ENCODE measurements at places on chromosomes 2 and 18.

GRCh38 chr2:178282075-178282815 is 87.9 kb downstream of the OSBPL6 start:
- no peak for DNase-seq

- DNase-seq: no peak
Measured at GRCh38 chr2:207352978-207353671, 176.6 kb upstream of the CREB1 start.

DNA sequence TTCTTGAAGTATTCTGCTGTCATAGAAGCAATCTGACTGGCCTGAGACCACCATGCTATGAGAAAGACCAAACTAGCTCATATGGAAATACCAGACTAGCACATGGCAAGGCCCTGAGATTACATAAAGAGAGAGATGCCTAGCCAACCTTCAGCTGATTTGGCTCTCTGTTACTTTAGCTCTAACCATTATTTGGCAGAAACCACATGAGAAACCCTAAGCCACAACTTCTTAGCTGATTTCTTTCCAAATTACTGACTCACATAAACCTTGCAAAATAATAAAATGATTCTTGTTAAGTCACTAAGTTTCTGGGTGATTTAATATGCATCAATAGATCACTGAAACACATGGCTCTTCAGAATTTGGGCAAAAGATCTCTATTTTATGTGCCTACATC is 295.0 kb upstream of the ZNF521 start:
- DNase-seq: no peak

- no peak for DNase-seq
Measured at GRCh38 chr2:240134956-240135520, 1.1 kb downstream of the COPS9 start.

GRCh38 chr2:40127890-40128557 is 323.9 kb downstream of the SLC8A1 start:
- no peak for DNase-seq

DNA sequence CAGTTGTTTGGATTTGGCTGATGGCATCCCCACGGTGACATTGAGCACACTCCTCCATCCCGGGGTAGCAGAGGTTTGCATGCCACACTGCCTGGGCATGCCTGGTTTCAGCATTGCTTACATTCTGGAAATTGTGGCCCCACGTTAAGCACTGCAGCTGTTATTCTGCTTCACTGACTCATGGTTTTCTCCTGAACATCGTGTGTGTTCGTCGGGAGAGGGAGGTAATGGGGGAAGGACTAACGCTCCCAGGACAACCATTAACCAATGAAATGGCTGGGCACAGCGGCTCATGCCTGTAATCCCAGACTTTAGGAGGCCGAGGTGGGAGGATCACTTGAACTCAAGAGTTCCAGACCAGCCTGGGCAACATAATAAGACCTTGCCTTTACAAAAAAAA is 28.2 kb upstream of the YWHAQ start:
- DNase-seq: no peak

- DNase-seq: no peak
Measured at GRCh38 chr18:32770054-32770665, 2.7 kb downstream of the KLHL14 start.

- DNase-seq: no peak
Measured at GRCh38 chr2:10954856-10955818, 43.4 kb downstream of the KCNF1 start.

GRCh38 chr2:111160758-111161157 is 40.0 kb downstream of the BCL2L11 start:
- DNase-seq: no peak

DNA sequence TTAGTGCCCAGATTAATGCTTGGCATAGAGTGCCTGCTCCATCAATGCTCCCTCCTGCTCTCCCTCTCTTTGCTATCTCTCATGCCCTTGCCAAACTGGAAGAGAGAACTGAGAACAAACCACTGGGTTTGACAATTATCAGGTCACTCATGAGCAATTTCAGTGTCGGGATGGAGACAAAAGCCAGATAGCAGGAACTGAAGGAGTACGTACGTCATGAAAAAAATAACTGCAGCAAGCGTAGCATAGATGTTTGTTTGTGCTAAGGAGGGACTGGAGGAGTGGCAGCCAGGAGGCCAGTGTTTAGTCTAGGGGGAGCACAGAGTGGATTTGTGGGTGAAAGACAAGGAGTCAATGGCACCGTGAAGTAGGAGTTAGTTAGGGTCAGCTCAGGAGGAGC is 113.3 kb downstream of the POLE4 start:
- no peak for DNase-seq

- DNase-seq: no peak
Measured at GRCh38 chr2:35822716-35823115, 532.9 kb upstream of the CRIM1 start.

GRCh38 chr2:156421851-156422250 is 14.3 kb upstream of the GPD2 start:
- no peak for DNase-seq

DNA sequence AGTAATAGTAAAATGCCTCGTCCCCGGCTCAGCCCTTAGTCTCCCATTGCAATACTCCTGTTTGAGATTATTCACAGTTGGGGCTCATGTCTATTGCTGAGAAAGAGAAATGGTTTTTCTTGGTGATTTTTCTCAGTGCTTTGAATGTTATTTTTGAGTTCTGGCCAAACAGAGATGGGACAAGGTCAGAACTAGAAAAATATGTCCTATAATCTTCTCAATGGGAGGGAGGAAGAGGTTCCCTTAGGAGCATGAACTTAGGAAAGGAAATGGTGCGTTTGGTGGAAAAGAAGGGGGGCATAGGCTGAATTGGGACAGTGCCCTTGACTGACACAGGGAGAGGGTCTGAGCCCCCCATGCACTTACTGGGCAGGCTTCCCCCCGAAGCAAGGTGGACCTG is 133.8 kb downstream of the AGAP1 start:
- DNase-seq: no peak

DNA sequence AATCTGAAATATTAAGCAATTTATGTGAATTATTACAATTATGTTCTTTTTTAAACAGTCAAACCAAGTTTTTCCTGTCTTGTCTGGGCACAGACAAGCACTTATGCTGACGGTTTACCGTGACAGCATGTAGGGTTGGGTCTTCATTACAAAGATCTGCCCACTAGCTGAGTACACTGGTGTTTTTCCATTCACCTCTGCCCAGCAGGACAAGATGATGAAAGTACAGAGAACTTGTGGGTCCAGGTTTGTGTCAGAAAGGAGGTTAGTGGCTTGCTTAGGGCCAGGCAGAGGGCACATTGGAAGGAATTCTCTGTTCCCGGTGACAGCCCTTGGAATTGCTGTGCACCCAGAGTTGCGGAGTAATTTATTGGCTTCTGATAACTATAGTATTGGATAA is 14.0 kb downstream of the NABP1 start:
- DNase-seq: no peak

DNA sequence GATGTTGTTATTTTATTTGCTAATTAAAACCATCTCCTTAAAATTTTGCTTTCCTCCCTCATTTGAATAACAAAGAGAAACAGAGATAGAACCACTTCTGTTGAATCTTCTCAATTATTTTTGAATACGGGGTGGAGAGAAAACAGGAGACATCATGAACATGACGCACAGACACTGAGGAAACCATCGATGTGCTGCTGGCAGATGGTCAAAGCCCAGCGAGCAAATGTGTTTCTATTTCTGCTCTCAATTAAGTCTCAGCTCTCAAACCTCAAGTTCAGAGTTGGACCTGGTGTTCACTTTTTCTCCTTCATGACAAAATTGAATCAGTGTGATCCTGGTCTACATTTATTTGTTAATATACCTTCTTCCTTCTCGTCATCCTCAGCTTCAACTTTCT is 36.1 kb upstream of the TWIST2 start:
- DNase-seq: no peak

DNA sequence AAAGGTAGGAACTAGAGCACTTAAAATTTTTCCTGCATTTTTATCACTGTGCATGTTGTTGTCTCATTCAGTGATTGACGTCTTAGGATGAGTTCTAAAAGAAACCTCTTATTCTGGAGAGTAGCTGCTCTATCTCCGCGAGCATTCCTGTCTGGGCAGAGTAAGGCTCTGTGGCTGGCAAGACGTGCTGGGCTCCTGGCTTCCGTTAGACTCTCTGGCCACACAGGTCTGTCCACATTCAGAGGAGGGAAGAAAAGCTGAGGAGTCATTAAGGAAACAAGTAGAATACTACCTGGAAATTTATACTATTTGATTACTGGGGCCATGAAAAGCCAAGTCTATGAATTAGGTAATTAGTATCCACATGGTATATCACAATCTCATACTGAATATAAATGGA is 138.0 kb upstream of the DNMT3A start:
- DNase-seq: no peak

DNA sequence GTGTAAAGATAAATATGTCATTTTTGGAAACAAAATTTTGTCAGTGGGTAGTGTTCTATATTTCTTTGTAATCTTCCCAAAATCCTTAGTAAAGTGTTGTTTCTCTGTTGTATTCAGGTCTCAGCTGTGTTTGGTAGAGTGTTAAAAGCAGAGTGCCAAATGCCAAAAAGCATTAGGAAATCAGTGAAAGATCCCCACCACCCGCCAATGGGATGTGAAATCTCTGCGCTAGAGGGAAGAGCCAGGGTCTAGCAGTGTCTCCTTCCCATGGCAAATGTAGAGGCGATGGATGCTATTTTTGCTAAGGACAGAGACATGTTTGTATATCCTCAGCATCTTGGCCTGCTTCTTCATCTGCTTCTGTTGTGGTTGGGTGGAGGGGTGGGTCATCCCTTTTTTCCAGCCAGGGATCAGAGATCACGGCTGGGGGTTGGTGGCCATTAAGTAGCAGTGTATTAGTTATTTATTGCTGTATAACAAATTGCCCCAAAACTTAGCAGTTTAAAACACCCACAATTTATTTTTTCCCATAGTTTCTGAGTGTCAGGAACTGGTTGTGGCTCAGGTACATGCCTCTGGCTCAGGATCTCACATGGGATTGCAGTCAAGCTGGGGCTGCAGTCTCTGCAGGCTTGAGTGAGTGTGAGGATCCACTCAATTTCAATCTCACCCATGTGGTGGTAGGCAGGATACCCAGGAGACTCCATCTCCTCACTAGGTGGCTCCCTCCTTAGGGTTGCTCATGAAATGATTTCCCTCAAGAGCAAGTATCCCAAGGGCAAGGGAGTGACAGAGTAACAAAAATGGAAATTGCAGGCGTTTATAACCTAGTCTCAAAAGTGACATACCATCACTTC is 211.9 kb downstream of the MYCN start:
- DNase-seq: no peak

DNA sequence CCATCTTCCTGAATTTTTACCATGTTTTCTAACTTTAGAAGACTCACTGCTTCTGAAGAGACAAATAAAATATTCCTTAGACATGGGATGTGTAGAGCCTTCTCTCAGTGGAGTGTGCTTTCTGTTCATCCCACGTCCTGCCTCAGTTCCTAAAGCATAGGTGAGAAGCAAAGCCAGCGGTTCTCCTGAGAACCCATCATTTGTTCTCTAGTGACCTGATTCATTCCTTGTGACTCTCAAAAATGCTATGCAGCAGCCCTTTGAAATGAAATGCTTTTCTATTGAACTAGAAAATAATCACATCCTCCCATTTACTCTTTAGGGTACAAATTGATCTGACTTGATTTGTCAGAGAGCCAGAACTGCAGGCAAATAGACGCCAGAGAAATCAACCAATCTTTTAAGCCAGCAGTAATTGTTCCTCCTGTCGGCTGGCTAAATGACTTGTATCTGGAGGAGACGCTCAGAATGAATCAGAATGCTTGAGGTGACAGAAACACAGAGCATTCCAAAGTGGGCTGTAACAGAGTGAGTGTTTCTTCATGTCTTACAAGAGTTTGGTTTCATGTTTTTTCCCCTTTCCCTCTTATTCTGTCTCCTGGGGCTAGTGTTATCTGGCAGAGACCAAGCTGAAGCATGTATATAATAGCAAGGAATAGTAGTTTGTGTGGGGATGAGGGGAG is 81.3 kb upstream of the TMEM178A start:
- DNase-seq: no peak

DNA sequence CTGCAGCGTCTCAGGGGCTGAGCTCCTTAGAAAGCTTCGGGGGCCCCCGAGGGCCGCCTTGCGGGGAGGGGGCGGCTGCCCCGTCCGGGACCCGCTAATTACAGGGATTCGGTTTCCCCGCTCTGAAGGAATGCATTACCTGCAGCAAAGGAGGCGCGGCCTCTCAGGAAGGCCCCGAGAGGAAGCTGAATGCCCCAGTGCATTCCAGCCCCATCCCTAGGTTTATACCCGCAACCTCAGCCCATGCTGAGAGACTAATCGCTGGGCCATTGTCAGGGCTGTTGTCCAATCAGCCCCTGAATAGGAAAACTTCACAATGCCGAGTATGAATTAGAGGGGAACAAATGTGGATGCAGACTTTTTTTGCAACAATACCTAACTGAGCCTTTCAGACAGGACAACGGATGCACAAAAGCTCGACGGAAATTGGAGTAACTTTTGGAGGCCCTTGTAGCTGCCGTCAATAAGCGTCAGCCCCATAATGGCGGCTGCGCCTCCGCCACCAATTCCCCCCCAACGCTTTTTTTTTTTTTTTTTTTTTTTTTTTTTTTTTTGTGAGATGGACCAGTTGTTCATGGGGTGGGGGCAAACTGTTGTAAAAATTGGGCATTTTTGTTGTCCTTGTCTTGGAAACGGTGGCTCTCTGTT is 138.6 kb upstream of the SIX3 start:
- DNase-seq: no peak

GRCh38 chr18:7908681-7909299 is 341.7 kb downstream of the PTPRM start:
- DNase-seq: no peak

DNA sequence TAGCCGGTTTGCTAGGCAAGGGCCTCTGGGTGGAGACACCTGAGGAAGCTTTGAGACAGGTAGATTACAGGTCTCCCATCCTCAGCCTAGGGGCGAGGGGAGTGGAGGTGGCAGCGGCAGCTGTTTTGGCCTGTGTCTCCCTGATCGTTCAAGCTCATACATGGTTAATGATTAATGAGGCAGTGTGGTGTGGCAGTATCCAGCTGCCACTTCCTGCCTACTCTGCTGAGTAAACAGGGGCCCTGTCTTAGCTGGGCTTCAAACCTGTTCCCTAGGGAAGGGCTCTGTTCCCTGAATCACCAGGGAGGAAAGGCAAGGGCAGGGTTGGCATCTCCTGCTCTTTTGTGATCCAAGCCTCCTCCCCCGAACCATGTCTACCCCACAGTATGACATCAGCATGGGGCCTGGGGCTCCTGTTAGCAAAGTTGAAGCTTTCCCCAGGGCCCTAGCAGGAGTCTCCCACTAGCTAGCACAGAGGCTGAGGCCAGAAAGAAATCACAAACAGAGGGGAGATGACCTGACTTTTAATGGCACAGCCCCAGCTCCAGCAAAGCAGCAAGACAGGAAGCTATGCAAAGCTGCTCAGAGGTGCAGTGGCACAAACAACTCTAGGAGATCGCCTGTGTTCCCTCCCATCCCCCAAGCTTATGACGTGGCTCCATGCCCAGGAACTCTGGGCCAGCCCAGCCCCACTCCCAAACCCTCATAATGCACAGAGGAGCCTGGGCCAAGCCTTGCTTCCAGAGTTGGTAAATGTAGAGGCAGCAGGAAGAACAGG is 3.7 kb upstream of the TUBA4B start:
- DNase-seq: no peak
